ENCODE measurements at places on chromosomes 2 and 18.

GRCh38 chr18:54967786-54968185 is 8.5 kb upstream of the CCDC68 start:
- no peak for DNase-seq

DNA sequence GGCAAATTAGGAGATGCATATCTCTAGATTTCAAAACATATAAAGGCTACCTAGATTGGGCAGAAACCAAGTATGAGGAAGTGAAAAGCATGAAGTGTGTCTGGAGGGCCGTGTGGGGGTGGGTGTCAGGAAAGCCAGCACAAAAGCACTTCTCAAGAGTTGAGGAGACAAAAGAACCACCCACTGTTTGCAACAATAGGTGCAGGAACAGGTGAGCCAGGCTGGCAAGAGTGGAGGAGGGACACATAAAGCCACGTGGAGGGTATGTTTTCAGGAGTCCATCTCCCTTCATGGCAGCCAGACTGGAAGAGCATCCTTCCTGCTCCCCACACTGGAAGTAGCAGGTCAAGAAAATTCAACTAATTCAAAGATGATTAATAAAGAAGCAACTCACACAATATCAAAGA is 96.4 kb downstream of the CERS6 start:
- DNase-seq, result no peak

GRCh38 chr2:63888490-63889402 is 47.0 kb downstream of the UGP2 start:
- peak; percentile 40 for DNase-seq

- no peak for DNase-seq
Observed at GRCh38 chr2:3459185-3460015, 59.9 kb downstream of the ADI1 start.

GRCh38 chr2:50987616-50988313 is 44.2 kb downstream of the NRXN1 start:
- no peak for DNase-seq

DNA sequence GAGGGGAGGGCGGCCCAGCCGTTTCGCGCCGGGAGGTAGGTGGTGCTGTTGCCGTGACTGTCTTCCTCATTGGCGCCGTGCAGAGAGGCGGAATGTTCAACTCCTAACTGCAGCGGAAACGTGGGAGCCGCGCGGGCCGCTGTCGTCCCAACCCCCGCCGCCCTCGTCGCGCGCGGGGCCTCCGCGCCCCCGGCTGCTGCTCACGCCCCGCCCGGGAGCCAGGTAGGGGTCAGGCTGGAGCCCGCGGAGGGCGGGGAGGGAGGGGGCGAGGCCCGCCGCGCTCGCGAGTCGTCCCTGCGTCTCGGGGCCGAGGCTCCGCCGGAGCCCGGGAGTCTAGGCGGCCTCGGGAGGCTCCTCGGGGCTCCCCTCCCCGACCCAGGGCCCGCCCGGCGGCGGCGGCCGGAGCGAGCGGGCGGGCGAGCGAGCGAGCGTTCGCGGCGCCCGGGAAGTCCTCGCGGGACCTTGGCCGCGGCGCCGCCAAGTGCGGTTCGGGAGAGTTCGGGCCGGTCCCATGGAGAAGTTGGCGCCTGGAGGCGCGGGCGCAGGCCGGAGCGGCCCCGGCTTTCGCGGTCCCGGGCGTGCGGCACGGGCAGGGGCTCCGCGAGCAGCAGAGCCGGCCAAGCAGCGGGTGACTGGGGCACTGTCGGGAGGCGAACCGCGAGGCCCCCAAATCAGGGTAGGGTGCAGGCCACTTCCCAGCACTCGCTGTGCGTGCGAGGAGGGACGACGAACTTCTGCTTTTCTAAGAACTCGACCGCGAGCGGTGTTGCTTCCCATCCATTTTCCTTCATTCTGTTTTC is at the start of gene MAP3K20:
Gene MAP3K20, plus strand, starts transcription at position 66 of the 800 bp plus-strand sequence. CDS start 15,186 bp downstream, outside the sequence.
- DNase-seq, result peak; percentile 71

GRCh38 chr2:40654346-40654745 is 202.5 kb upstream of the SLC8A1 start:
- DNase-seq, result no peak

- peak; percentile 89 for DNase-seq
Observed at GRCh38 chr2:170739048-170739447, 23.9 kb downstream of the SP5 start.

DNA sequence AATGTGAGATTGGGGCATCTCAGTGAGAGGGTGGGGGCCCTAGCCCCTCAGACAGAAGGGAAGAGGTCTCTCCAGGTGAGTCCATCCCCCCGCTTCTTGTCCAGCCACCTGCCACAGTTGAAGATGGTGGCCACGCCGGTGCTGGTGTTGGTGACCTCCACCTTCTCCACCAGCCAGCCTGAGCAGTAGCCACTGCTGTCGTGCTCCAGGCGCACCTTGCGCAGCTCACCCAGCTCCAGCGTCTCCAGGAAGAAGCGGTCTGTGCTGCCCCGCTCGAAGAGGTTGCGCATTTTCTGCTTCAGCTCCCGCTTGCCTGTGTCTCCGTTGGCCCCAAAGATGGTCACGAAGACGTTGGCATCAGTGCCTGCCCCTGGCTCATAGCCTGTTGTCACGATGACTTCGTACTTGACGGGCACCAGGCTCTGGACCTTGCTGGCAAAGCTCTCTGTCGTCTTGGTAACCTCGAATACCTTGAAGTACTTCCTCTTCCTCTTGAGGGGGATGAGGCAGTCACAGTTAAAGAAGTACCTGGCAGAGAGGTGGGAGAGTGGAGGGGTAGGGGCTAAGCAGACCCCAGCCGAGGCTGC is 179.5 kb downstream of the LOXHD1 start:
- DNase-seq, result no peak
